SW480 (cell line): ENCODE measurements at places on chromosomes 2 and 18.
A peak's percentile ranks its signal among the peaks of the same experiment; 100 is the strongest.

DNA sequence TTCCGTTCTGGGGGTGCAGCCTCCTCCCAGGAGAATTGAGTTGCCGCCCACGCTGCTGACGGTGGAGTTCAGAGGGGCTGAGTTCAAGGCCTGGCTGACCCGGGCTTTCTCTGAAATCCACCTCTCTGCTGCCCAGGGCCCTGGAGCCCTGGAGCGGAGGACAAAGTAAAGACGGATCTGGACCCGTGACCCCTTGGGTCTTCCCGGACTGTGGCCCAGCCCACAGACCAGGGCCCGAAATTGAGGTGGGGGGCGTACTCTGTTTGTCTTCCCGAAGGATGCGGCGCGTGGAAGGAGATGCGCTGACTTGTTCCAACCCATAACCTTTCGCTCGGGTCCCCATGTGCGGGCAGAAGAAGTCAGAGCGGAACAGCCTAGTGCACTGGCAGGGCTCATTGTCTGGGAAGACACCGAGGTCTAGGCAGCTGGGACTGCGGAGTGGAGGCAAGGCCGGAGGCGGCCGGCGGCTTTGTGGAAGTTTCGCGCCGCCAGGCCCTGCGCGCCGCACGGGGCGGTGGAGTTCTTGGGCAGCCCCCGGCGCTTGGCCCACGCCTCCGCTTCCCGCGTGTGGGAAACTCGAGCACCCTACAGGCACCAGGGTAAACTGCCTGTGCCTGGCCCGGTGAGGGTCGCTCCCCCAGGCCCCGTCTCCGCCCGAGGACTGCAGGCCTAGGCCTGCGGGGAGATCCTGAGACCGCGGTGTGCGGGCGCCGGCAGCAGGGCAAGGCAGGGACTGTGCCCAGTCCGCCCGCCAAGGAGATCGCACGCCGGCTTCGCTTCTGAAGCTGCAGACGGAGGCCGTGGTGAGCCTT lies 9.8 kb downstream of the POU3F3 start:
- no peak for DNase-seq

- peak; percentile 25 for DNase-seq
Observed at GRCh38 chr2:119550346-119550745, 6.1 kb downstream of the CFAP221 start.

GRCh38 chr18:959854-960253 lies 55.2 kb downstream of the ADCYAP1 start:
- DNase-seq: no peak

DNA sequence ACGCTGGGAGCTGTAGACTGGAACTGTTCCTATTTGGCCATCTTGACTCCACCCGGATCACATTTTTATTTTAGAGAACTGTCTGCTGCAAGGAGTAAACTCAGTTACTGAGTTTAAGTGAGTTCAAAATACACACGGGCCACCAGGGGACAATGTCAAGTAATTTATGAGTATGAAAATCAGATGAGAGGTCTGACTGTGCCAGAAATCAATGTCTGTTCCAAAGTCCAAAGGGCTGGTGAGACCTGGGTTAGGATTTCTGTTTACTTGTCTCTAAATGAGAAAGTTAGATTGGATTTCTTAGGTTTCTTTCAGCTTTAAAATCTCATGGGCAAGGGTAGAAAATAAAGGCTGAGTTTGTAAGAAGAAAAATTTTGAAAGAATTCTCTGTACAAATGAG lies 465.8 kb upstream of the MEIS1 start:
- no peak for DNase-seq

GRCh38 chr2:235641956-235642355 lies 148.1 kb downstream of the AGAP1 start:
- DNase-seq: no peak

- no peak for DNase-seq
Observed at GRCh38 chr2:201579536-201579935, 63.8 kb downstream of the TMEM237 start.

GRCh38 chr2:180890781-180891180 lies 89.6 kb upstream of the UBE2E3 start:
- no peak for DNase-seq

DNA sequence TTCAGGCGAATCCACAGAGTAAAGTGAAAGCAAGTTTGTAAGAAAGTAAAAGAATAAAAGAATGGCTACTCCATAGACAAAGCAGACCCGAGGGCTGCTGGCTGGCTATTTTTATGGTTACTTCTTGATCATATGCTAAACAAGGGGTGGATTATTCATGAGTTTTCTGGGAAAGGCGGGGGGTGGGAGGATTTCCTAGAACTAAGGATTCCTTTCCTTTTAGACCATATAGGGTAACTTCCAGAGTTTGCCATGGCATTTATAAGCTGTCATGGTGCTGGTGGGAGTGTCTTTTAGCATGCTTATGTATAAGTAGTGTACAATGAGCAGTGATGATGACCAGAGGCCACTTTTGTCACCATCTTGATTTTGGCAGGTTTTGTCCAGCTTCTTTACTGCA lies 59.8 kb downstream of the SLC4A3 start:
- peak; percentile 31 for DNase-seq

GRCh38 chr2:63784461-63784860 lies 57.2 kb upstream of the UGP2 start:
- DNase-seq: no peak

DNA sequence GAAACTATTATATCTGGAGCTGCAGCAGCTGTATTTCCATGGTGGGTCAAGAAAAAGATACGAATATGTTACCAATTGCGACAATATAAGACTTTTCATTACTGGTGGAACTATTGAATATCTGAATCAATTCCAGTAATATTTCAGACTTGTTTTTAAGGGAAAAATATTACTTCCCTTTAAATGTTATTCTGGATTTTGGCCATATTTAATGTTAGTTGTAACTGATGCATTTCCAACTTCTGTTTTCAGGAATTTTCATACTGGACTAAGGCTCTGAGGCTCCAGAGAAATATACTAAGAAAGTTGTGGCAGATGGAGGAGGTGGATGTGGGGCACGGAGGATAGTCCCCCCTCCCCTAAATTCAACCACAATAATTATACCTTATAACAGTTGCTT lies 555.2 kb upstream of the SETBP1 start:
- no peak for DNase-seq

- peak; percentile 99 for DNase-seq
Observed at GRCh38 chr2:58866040-58866439, 624.9 kb upstream of the FANCL start.

DNA sequence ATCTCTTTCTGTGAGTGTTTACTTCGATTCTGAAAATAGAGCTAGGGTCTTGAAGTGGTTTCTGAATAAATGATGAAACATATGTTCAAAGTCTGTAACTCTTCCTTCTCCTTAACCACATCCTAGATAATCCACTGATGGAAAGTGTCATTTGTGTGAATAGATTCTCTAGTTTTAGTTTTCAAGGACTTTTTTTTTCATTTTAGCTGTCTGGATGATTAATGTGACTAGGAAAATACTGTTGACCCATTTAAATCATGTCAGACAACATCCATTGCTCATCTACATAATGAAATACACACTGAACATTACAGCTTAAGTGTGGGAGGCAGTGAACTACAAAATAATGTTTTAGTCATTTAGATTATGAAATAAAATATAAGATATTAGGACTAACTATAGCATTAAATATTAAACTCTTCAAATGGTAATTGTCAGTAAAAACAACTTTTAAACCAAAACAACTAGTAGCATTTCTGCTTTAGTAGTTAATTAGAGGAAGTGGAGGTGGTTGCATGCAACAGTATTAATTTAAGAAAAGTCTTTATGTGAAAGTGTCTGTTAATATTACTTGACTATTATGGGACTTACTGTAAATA lies 39.1 kb upstream of the DLX1 start:
- DNase-seq: peak; percentile 42

- no peak for DNase-seq
Observed at GRCh38 chr2:219404291-219404910, 13.8 kb upstream of the DES start.

DNA sequence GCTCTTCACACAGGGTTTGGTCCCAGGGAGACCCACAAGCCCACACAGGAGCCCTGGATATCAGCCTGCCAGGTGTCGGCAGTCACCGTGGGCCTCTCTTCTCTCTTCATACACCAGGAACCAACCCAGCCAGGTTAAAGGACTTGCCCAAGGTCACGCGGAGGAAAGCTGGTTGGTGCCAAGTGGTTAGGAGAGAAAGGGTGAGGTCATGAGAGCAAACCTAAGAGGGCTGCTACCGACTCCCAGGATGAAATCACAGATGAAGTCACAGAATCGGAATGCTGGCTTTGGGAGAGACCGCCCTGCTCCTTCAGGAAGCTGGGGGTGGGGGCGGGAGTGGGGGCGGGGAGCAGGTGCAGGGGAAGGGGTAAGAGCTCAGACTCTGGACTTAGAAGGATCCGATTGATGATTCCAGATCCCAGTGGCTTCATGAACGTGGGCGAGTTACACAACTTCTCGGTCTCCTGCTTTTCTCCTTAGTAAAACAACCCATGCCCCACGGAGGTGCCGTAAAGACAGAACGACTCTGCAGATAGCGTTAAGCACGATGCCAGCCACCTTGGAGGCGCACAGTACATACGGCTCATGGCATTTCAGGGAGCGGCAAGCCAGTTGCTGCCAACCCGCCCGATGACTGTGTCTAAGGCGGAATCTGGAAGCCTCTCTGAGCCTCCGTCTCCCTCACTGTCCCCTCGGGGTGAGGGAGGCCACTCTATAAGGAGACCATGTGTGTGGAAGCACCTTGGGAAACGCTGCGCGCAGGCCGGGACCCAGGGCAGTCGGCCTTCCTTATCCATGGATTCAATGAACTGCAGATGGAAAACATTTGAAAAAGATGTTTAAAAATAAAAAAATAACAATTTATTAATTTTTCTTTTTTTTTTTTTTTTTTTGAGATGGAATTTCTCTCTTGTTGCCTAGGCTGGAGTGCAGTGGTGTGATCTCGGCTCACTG lies 23.0 kb upstream of the TAF1B start:
- DNase-seq: peak; percentile 38

DNA sequence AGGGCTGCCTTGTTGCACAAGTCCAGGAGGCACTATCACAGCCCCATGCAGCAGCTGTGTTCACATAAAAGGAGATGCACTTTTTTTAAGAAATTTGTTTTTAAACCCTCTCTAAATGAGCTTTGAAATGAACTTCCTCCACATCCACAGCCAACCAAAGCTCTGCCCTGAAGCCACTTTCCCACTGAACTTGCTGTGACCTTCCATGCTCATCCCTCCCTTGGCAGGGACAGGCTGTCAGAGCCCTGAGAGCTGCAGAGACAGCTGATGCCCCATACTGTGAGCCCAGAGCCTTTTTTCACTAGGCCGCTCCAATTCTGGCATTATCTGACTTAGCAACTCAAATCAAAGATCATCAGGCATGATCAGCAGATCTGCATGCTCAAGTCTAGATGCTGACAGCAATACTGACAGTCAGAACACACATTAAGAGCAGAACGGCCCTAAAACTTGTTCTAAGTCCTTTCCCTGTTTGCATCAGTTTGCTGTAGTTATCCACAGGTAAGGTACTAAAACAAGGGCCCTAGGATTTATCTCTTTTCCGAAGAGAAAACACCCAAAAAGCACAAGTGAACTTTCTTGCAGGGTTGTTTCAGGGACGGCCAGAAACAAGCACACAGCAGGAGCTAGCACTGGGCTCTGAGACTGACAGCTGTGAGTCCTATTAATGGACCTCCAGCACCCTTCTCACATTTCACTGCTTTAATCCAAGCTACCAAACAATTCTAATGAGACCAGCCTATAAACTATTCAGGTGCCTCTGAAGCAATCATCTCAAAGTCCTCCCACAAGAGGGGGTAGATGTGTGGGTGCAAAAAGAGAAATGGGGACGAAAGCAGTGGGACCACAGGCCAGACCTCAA lies 34.9 kb downstream of the RNU4ATAC start:
- no peak for DNase-seq

- DNase-seq: no peak
Observed at GRCh38 chr18:55473058-55473457, 114.9 kb downstream of the TCF4 start.

GRCh38 chr2:31428001-31428418 lies 13.5 kb upstream of the XDH start:
- DNase-seq: peak; percentile 8

DNA sequence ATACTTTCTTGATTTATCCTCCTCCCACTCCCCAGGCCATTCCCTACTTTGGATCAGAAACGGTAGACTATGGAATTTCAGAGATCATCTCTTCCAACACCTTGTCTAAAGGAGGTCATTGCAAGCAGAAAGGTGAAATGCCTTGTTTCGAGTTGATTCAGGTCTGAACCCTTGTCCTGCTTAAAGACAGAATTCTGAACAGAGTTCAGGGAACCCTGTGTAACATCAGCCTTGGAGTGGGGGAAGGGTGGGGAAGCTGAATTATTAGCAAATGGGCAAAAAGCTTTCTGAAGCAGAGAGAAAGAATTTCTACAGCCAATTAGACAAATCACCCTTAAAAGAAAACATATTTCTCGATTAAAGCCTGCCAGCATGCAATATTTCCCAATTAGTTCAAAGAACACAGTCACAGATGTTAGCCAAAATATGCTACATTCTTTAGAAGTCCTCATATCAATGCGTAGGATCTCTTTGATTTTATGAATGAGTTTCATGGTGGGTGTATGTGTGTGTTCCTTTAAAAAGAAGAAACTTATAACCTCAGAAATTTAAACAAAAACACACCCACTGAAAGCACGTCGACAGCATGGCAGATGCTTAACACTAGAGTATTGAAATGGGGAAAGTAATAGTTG lies 353.1 kb downstream of the RND3 start:
- DNase-seq: peak; percentile 60

DNA sequence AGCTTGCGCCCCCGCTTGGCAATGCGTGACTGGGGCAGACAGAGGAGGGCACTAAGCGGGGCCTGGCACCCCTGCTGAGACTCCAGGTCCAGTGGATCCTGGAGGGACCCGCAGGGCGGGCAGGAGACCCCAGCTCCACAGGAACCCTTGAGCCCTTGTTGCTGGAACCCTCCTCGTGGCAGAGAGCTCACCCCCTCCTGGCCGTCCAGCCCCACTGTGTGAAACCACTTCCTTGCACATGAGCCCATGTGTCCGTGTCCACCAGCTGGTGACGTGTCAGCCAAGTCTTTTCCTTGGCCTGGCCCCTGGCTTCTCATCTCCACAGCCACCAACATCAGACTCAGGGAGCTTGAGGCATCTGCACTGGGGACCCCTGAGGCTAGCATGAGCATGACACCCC lies 38.0 kb downstream of the BIN1 start:
- no peak for DNase-seq

- DNase-seq: no peak
Observed at GRCh38 chr18:62175521-62175920, 11.3 kb downstream of the PIGN start.

GRCh38 chr2:155944218-155944617 lies 388.3 kb downstream of the NR4A2 start:
- no peak for DNase-seq

GRCh38 chr2:60319031-60319547 lies 234.4 kb downstream of the BCL11A start:
- no peak for DNase-seq

GRCh38 chr18:47936952-47937351 lies 6.5 kb upstream of the SMAD2 start:
- DNase-seq: no peak
